ENCODE measurements at places on chromosomes 5 and 9. TPM values are rescaled to one million over a fixed set of nuclear protein-coding genes. Genes with fewer than 3 reads are reported as not detected.
A peak's percentile ranks its signal among the peaks of the same experiment; 100 is the strongest.

The SLCO6A1 gene
- not detected for total RNA-seq

The UNC5A gene
- total RNA-seq, result 0.22 TPM

The SLC27A6 gene
- 0.18 TPM for total RNA-seq

The PCDHB11 gene
- 0.16 TPM for total RNA-seq

The EXOSC2 gene
- total RNA-seq, result 46.4 TPM

The PKN3 gene
- total RNA-seq, result 39.3 TPM

The SPARC gene
- total RNA-seq, result 3,114 TPM

The KIAA0825 gene
- 1.3 TPM for total RNA-seq

The HNRNPH1 gene
- total RNA-seq, result 993 TPM

The NME5 gene
- 1.4 TPM for total RNA-seq

The PCDHA9 gene
- not detected for total RNA-seq

The PCDHA10 gene
- total RNA-seq, result 0.07 TPM

DNA sequence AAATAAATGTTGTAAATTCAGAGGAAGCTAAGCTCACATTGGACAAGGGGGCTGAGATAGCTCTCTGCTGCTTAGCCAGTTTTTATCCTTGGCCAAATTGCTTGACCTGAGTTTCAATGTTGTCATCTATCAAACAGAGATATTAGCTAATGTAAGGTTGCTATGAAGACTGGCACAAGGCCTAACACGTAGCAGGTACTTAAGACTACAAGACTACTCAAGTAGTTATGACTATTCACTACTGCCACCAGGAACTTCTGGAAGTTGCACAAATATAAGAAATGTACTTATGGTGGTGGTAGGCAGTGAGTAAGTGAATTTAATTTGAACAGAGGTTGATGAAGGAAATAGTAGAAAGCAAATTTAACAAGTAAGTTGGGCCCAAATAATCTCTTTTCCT is 17.4 kb upstream of the FYB1 start:
- DNase-seq, result no peak

- DNase-seq, result peak; percentile 91
Observed at GRCh38 chr9:137305060-137305797, 3.2 kb upstream of the NRARP start.

GRCh38 chr5:26666371-26666770 is 372.0 kb downstream of the CDH9 start:
- no peak for DNase-seq

- DNase-seq, result no peak
Observed at GRCh38 chr5:123800640-123801039, 288.7 kb downstream of the CSNK1G3 start.

DNA sequence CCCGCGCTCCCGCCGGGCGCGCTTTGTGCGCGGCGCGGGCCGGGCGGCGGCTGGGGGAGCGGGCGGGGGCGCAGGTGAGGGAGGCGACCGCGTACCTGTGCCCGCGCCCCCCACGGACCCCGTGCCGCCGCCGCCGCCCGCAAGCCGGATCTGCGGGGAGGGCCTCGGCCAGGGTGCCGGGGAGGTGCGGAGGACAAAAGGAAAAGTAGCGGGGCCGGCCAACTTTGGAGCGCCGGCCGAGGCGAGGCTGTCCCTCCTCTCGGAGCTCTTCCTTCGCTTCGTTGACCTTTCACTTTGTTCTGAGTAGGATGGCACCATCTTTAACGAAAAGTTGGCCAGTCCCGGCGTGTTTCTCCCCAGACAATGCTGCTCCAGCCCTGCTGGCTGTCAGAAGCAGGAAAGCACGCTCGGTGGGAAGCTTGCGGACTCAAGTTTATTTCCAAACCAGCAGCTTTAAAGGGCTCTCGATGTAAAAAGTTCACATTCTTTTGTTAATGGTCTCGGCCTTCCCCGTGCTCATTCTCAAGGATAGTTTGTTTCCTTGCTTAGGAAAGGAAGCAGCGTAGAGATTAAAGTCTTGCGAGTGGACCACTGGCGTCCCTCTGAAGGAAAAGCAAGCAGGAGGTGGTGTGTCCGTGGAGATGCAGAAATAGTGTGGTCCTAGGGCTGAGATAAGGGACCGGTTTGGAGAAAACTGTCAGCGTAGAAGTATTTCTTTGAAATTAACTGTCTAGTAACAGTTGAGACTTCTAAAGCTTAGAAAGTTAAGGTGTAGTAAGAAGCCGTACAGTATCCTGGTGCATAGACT is 639 bp downstream of the EHMT1 start:
- peak; percentile 58 for DNase-seq

DNA sequence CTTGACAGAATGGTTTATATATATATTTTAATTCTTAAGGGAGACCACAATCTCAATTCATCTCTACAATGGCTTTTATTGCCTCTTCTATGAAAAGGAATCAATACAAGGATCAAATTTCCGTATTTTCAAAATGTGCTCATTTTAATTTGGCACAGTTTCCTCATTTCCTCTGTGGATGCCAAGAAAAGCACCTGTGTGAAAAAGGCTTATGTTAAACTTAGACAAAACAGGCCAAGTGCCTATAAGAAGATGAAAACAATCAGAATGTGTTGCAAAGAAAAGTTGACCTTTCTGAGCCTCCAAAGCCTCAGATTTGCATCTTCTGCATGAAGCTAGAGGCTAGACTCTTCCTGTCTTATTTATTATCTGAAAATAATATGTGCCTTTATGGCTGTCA is 173.7 kb upstream of the SLC12A2 start:
- peak; percentile 78 for DNase-seq

- no peak for DNase-seq
Observed at GRCh38 chr5:167851416-167851815, 440.0 kb upstream of the WWC1 start.

DNA sequence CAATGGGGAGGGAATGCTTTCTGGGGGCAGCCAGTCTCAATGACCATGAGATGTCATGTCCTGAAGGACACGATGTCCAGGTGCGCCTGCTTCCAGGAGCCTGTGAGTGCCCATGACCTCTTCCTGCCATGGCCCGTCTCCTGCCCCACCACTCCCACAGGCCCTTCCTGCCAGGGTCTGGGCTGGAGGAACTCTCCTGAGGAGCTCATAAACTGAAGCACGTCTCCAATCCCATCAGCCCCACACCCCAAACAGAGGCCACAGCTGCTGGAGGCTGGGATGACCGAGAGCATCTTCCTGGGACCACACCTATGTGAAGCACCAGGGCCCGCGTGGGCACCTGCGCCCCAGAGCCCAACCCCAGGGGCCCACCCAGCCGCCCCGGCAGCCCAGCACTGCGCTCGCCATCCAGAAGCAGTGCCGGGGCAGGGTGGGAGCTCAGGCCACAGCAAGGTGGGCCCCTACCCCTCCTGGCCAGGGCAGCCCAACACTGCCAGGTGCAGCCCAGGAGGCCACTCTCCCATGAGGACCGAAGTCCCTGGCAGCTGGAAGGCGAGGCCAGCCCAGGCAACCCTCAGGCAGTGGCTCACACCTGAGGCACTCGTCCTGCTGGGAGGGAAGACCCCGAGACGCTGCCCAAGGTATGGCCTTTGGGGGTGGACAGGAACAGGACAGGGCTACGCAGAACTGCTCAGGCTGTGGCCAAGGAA is 53.9 kb upstream of the UBAC1 start:
- no peak for DNase-seq

GRCh38 chr9:127931092-127931881 is 710 bp upstream of the PIP5KL1 start:
- DNase-seq, result peak; percentile 49

- DNase-seq, result no peak
Observed at GRCh38 chr9:121784731-121785411, 133.4 kb downstream of the DAB2IP start.

DNA sequence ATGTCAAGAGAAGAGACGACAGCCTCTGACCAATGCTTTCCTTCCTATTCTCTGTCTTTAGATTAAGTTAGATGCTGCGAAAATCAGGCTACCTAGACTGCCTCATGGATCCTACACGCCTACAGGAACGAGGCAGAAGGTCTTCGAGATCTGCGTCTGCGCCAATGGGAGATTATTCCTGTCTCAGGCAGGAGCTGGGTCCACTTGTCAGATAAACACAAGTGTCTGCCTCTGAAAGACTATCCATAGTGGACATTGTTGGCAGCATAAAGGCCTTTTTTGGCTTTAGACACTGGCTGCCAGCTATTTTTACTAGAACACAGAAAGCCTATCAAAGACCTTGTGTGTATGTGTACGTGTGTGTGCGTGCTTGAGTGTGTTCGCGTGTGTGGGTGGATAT is 90.9 kb upstream of the PPP1R2B start:
- no peak for DNase-seq

- no peak for DNase-seq
Observed at GRCh38 chr9:100670719-100671118, 92.8 kb downstream of the CAVIN4 start.

GRCh38 chr5:56099346-56099745 is 104.6 kb upstream of the IL6ST start:
- peak; percentile 96 for DNase-seq

DNA sequence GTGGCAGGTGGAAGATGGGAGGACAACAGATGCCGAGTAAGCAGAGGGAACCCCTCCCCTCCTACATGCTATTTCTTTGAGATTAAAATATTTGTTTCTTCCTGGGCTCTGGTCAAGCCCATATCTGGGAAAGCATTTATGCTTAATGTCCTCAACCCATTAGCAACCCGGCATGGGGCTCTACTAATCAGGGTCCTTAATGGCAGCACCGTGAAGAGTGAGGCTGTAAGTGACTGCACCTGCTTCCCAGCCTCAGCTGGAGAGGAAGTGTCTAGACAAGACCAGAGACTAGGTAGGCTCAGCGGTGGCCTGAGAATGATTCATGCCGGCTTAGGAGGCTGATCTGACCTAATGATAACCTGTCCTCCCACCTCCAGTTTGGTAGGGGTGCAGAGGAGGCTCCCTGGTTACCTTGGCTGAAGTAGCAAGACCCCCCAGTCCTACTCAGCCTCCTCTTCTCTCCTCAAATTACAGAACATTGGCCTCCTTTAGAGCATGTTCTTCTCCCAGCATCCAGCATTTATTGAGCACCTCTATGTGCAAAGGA is 61.3 kb upstream of the HSPA9 start:
- no peak for DNase-seq

- no peak for DNase-seq
Observed at GRCh38 chr5:102765350-102765749, 10.2 kb downstream of the PAM start.

- no peak for DNase-seq
Observed at GRCh38 chr5:2752821-2753439, 1.5 kb upstream of the IRX2 start.

DNA sequence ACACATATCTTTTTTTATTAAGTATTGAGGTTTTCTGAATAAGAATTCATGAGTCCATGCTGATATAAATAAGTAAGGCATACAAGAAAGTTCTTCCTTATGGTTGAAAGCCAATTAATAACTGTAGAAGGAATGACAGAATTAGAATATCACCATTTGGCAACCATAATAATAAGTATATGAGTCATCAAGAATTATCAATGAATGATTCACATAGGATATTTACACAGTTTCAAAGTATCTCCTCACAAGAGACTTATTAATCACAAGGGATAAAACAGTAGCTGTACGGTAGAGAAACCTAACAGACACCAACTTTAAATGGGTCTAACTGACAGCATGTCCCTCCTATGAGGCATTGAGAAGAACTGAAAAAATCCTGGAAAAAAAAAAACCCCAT is 161.6 kb downstream of the NR3C1 start:
- peak; percentile 46 for DNase-seq

DNA sequence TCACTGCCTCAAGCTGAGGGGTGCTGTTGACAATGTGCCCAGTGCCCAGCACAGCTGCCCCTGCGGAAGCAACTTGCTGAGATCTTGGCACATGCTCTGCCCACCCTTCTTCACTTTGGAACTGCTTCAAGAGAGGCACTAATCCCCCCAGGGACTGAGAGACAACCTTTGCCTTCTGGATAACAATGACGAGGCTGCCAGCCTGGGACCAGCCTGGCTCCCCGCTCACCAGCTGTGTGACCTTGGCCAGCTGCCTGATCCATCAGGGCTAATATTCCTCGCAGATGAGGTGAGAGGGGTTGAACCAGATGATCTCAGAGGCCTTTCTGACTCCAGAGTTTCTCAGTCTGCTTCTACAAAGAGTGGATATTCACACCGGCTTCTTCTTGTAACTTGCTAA is 81.0 kb downstream of the SHB start:
- DNase-seq, result no peak

GRCh38 chr5:169131616-169132301 is 169.2 kb downstream of the SLIT3 start:
- no peak for DNase-seq

DNA sequence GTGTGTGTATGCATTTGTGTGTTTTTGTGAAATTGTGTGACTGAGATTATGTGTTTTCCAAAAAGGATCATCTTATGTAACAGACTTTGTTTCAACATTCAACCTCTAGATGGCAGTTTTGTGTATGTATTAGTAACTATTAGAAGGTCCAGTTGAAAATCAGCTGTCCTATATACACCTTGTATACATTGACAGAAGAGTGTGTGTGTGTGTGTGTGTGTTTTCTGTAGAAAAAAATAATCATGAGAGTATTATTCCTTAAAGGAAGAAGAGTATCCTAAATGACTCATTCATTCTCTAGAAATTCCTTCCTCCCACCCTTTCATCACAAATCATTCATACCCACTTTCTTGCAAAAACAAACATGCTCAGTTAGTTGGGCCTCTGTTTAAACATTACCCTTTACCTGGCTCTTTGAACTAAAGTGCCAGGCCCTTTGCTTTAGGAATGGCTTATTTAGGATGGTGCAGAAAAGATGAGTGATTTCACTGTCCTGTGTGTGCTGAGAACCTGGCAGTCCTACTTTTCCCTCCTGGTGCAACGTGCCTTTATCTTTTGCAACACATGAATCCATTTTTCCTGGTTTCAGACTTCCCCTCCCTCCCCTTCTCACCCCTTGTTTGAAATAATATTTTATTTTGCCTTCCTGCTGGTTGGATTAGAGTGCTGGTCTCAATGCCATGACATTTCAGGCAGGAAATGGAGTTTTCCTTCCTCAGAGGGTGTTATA is 152.2 kb downstream of the ARHGAP26 start:
- DNase-seq, result peak; percentile 90

DNA sequence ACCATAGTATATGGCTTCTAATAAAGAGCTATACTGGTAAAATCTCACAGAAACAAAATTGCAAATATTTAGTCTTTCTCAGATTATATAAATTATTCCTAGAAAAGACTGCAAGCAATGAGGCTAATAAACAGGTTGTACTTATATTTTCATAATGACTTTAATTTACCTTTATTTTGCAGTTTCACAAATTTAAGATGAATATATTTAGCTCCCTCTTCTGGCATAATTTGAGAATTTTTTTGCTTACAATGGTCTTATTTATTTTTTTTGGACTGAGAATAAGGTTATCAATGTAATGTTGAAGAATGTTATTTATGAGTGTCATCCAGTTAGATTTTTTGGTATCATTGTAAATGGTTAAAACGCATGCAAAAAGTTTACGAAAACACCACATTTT is 56.7 kb downstream of the PIK3R1 start:
- peak; percentile 32 for DNase-seq

All from endothelial cell of umbilical vein (primary cell).